ENCODE measurements at places on chromosomes 13 and 19.

GRCh38 chr13:96519380-96519779, 429.5 kb downstream of the HS6ST3 start:
- no peak for DNase-seq

DNA sequence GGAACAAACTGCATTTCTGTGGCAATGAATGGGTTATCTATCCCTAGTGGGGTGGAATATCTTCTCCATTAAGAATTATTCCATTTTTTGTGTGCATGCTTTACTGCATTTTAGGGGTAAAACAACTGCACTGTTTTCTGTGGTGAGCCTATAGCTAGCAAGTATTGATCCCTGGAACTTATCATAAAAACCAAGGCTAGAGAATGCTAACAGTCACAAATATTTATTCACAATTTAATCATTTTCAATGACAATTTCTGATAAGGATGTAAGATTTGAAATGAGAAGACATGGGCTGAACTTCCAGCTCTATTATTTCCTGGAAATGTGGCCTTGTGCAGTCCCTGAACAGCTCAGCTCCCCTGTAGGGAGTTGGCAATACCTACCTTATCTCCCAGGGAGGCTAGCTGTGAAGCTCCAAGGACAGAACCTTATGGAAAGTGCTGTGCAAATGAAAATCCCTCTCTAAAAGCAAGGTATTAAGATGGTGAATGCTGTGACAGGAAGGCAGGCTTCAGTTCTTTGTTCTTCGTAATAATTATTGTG, 51.5 kb upstream of the FAM216B start:
- DNase-seq: no peak

- no peak for DNase-seq
These were observed 43.2 kb downstream of the MLLT1 start for GRCh38 chr19:6236310-6237291.

- peak; percentile 77 for DNase-seq
These were observed 4.7 kb downstream of the PRR36 start for GRCh38 chr19:7869453-7869909.

DNA sequence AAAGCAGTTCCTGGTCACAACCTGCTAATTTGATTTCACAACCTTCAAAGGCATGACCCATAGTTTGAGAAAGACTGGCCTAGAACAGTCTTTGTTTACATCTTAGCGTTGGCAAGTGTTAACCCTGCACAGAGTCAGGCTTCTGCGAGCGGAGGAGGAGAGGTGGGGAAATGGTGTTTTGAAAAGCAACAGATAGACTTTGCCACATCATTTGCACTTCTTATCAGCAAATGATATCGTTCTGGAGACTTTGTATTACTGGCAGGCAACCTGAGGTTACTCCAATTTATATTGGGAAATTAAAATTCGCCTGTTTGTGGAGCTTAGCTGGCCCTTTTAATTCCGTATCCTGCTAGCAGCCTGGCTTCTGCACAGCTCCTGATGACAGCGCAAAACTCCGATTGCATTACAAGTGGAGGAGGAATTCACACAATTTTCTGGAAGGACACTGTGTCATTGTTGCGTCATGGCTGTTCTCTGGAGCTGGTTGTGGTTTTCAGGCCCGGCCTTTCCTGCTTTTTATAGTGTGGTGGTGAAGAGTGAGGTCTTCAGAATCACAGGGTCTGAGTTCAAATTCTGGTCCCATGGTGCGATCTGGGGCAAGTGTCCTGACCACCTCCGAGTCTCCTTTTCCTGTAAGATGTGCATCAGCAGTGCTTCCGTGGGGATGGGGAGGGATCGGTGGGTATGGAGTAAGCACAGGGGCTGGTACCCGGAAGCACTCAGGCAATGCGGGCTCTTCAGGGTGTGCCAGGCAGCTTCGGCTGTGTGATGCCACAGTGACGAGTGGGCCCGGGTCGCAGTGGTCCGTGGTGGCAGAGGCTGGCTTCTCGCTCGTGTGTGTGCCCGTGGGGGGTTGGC, 49.1 kb upstream of the EHD2 start:
- DNase-seq: no peak

GRCh38 chr19:23525276-23525852, 130.1 kb upstream of the ZNF91 start:
- no peak for DNase-seq

GRCh38 chr19:38624822-38625221, 5.8 kb downstream of the EIF3K start:
- DNase-seq: no peak

- DNase-seq: no peak
These were observed 102.8 kb downstream of the STARD13 start for GRCh38 chr13:33182729-33183128.

DNA sequence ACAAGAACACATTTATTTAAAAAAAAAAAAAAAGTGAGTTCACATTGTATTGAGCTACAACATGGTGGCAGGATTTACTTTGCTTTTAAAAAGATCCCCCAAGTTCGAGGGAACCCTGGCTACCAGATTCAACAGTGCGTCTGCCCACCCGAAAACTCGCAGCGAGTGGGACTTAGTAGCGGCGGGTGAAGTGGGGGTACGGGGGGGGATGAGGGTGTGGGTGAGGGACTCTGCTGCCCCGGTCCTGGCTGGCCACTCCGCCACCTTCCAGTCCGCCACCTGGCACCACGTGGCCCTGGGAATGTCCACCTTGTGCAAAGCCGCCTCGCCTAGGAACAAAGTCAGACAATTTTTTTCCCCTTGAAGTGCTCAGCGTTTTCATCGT, 19.3 kb upstream of the TINCR start:
- DNase-seq: no peak

GRCh38 chr19:51139299-51140014, 2.6 kb upstream of the SIGLEC7 start:
- no peak for DNase-seq

DNA sequence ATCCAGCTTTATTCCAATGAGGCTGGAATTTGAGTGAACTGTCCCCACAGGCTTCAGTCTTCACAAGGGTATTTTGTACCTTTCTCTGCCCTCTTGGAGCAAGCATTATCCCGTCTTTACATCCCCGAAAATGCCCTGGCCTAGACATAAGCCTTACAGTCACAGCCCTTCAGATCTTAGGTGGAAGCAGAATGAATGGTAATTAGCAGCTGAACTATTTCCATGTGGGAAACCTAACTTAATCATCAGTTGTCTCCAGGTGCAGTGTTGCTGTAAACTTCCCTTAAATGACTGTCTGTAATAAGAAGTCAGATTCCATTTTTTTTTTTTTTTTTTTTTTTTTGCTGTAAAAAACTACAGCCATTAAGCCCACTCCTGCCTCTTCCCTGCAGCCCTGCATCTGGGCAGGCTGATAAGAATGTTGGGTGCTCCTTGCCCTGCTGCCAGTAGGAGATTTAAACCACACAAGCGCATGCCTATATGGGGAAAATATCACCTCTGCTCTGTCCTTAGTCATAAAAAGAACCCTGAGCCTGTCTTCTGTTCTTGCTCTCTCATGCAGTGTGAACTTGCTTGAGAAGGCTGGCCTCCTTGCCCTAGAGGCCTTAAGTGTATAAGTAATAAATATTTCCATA, 426.8 kb upstream of the SLITRK5 start:
- DNase-seq: no peak

DNA sequence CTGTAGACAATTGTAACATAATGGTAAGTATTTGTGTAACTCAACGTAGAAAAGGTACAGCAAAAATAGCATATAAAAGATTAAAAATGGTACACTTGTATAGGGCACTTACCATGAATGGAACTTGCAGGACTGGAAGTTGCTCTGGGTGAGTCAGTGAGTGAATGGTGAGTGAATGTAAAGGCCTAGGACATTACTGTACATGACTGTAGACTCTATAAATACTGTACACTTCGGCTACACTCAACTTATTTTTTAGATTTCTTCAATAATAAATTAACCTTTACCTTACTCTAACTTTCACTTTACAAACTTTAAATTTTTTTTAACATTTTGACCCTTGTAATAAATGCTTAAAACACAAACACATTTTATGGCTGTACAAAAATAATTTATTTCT, 72.1 kb upstream of the FAM216B start:
- DNase-seq: no peak

DNA sequence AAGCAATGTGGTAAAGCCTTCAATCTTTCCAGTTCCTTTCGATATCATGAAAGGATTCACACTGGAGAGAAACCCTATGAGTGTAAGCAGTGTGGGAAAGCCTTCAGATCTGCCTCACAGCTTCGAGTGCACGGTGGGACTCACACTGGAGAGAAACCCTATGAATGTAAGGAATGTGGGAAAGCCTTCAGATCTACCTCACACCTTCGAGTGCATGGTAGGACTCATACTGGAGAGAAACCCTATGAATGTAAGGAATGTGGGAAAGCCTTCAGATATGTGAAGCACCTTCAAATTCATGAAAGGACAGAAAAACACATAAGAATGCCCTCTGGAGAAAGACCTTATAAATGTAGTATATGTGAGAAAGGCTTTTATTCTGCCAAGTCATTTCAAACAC, 15.6 kb upstream of the ZNF763 start:
- no peak for DNase-seq
